ENCODE measurements at places on chromosomes 3 and 15. TPM values are rescaled to one million over a fixed set of nuclear protein-coding genes. Genes with fewer than 3 reads are reported as not detected.

Gene ZNF860
- total RNA-seq = 8.9 TPM

Gene SAMMSON
- total RNA-seq = not detected

Gene OXTR
- 2.7 TPM for total RNA-seq

Gene TTC14
- 71.4 TPM for total RNA-seq

Gene NSUN3
- total RNA-seq = 14.4 TPM

Gene RNF111
- total RNA-seq = 37.2 TPM

Gene RAP2B
- 14.7 TPM for total RNA-seq

Gene FSIP1
- 1.4 TPM for total RNA-seq

Gene IL17RC
- total RNA-seq = 23.6 TPM

Gene ACP3
- total RNA-seq = not detected

Gene GOLGA6A
- 0.05 TPM for total RNA-seq

Gene VGLL3
- total RNA-seq = 0.15 TPM

Gene PLIN1
- total RNA-seq = 0.44 TPM

Gene SLC12A1
- not detected for total RNA-seq

Gene GOLGA8Q
- 1.1 TPM for total RNA-seq

Gene CHL1
- not detected for total RNA-seq

Gene SLC9C1
- total RNA-seq = not detected

Gene ADPRH
- total RNA-seq = 7.8 TPM

Gene NLGN1
- 0.85 TPM for total RNA-seq

Gene C15orf62
- 0.33 TPM for total RNA-seq

Gene TFG
- 159 TPM for total RNA-seq

Gene TEX9
- total RNA-seq = 4.1 TPM

Gene SECISBP2L
- total RNA-seq = 40.5 TPM

Gene RASGRF1
- total RNA-seq = 0.59 TPM

Gene SLC22A14
- total RNA-seq = 0.13 TPM

Gene MORC1
- total RNA-seq = not detected

Gene CKMT1B
- 2.4 TPM for total RNA-seq

Gene GOLGA6L6
- not detected for total RNA-seq

Gene P4HTM
- total RNA-seq = 28.3 TPM

Gene BSN
- total RNA-seq = 0.87 TPM

Data from Panc1 (cell line).